Activated CD4-positive, alpha-beta memory T cell treated with anti-CD3 and anti-CD28 coated beads for 36 hours (primary cell): ENCODE measurements at places on chromosomes 2 and 18. TPM values are rescaled to one million over a fixed set of nuclear protein-coding genes. Genes with fewer than 3 reads are reported as not detected.
A peak's percentile ranks its signal among the peaks of the same experiment; 100 is the strongest.

The MC2R gene
- not detected for total RNA-seq

DNA sequence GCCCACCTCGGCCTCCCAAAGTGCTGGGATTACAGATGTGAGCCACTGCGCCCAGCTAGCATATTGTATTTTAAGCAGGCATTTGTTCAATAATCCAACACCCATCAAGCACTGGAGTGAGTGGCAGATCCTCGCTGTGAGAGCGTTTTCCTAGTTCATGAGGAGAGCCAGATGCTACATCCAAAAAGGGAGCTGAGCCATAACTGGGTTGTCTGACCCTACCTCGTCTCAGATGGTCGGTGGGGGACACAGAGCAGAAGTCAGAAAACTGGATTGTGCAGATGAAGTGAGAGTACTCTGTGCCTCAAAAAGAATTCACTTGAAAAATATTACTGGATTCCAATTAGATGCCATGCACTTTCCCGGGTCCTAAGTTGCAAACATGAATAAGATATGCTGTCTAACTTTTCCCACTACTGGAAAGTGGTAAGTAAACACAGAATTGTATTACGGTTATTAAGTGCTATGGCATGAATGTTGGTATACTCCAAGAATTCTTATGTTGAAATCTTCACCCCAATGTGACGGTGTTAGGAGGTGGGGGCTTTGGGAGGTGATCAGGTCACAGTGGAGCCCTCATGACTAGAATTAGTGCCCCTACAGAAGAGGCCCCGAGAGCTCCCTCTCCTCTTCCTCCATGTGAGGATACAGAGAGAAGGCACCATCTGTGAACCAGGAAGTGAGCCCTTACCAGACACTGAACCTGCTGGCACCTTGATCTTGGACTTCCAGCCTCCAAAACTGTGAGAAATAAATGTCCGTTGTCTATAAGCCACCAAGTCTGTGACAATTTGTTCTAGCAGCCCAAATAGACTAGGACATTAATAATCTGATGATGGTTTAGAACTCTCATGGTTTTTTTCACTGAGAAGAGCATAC lies 21.5 kb downstream of the SOWAHC start:
- DNase-seq: no peak

DNA sequence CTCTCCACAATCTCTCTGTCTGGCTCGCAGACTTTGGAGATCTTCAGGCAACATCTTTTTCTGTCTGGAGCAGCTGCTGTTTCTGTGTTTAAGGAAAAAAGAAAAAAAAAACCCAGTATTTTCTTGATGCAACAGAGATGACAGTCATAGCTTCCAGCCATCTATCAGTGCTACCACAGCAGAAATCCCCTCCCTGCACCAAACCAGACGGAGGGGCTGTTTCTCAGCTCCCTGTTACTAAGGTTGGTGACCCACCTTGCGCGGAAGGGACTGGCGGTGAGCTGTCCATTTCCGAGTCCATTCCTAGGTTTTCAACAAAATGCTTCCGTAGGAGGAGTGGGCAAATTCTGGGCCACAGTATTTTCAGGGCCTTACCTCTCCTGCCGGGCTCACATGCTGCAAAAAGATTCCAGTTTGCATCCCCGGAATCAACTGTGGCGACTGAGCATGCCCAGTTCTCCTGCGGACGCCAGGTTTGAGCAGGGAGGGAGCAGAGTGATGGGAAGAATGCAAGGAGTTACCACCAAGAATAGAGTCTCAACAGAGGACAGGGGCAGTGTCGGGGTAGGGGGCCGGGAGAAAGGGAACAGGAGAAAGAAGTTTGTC lies 1.2 kb downstream of the SLC4A10 start:
- peak; percentile 9 for DNase-seq

The CABYR gene
- total RNA-seq: 1.00 TPM

The TUBA3D gene
- not detected for total RNA-seq

DNA sequence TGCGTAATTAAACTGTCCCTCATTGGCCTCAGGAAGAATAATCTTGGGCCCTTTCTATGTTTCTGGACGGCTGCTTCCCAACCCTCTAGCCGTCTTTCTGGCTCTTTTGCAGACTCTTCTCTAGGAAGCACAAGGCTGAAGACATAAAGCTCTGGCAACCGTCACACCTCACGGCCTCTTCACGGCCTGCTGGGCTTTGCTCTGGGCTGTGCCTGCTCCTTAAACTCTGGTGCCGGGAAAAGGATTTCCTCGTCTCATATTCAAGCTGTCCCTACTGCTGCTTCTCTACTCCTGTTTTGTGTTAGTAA lies 36.0 kb upstream of the WIPF1 start:
- DNase-seq: no peak

The RMND5A gene
- 32.8 TPM for total RNA-seq

DNA sequence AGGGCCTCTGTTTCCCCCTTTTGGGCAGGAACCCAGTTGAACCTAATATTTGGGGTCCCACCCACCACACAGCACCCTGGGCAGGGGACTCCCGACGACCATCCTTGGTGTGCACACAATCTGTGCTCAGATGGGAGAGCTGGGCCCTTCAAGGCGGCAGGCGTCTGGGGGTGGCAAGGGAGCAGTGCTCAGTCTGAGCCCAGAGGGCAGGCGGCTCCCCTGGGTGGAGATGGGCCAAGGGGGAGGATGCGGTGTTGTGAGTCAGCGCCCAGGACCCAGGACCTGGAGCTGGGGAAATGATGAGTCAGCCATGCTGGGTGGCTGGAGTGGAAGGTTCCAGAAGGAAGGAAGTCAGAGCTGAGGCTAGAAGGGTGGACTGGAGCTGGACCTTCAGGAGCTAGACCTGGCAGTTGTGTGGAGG lies 3.8 kb downstream of the PROM2 start:
- no peak for DNase-seq

GRCh38 chr2:165312999-165313398 lies 73.8 kb downstream of the SCN2A start:
- DNase-seq: no peak

DNA sequence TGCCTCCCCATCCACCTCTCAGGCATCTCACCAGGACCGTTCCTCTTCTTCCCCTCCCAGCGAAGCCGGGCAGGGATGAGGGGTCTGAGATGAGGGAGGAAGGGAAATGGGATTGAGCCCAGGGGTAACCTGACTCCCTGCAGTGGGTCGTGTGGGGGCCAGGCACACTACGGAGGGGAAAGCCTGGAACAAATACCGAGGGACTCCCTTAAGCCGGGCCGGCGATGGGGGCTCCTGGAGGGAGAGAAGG lies 250 bp upstream of the SPEG start:
- DNase-seq: no peak
